ENCODE measurements at places on chromosomes 7 and 10. TPM values are rescaled to one million over a fixed set of nuclear protein-coding genes. Genes with fewer than 3 reads are reported as not detected.

The DNAJC2 gene
- total RNA-seq = 12.0 TPM

The CYP3A4 gene
- total RNA-seq = not detected

The RELN gene
- total RNA-seq = 8.1 TPM

The CCDC3 gene
- total RNA-seq = 1.8 TPM

The ANKRD7 gene
- not detected for total RNA-seq

The SGCE gene
- 87.5 TPM for total RNA-seq

The GIMAP6 gene
- total RNA-seq = 82.2 TPM

The FAM221A gene
- total RNA-seq = 2.0 TPM

The TRAPPC14 gene
- 20.0 TPM for total RNA-seq

The NPY4R gene
- total RNA-seq = not detected

The HOGA1 gene
- 0.12 TPM for total RNA-seq

The NPY gene
- total RNA-seq = not detected

The CYP3A5 gene
- 0.10 TPM for total RNA-seq

The INHBA gene
- total RNA-seq = 20.2 TPM

The MCU gene
- total RNA-seq = 22.5 TPM

The CXCL12 gene
- 9.5 TPM for total RNA-seq

The NPY4R2 gene
- total RNA-seq = not detected

The SSC4D gene
- total RNA-seq = 1.4 TPM

The SLC39A12 gene
- total RNA-seq = not detected

The NUTM2B gene
- 0.99 TPM for total RNA-seq

The POM121 gene
- 28.2 TPM for total RNA-seq

The SPDYE3 gene
- total RNA-seq = not detected

The FZD8 gene
- 42.3 TPM for total RNA-seq

The CCDC146 gene
- total RNA-seq = 1.2 TPM

The SLC16A9 gene
- total RNA-seq = 1.5 TPM

The SMKR1 gene
- total RNA-seq = 2.0 TPM

The AKR1B15 gene
- total RNA-seq = not detected

The LEP gene
- not detected for total RNA-seq

The RAB19 gene
- not detected for total RNA-seq
